ENCODE measurements at places on chromosomes 11 and 22. TPM values are rescaled to one million over a fixed set of nuclear protein-coding genes. Genes with fewer than 3 reads are reported as not detected.

- no peak for DNase-seq
These were observed 2.8 kb downstream of the HRAS start for GRCh38 chr11:532527-532985.

The LGALS1 gene
- polyA plus RNA-seq: 396 TPM

- DNase-seq: no peak
These were observed 4.5 kb downstream of the WNT11 start for GRCh38 chr11:76201672-76202412.

DNA sequence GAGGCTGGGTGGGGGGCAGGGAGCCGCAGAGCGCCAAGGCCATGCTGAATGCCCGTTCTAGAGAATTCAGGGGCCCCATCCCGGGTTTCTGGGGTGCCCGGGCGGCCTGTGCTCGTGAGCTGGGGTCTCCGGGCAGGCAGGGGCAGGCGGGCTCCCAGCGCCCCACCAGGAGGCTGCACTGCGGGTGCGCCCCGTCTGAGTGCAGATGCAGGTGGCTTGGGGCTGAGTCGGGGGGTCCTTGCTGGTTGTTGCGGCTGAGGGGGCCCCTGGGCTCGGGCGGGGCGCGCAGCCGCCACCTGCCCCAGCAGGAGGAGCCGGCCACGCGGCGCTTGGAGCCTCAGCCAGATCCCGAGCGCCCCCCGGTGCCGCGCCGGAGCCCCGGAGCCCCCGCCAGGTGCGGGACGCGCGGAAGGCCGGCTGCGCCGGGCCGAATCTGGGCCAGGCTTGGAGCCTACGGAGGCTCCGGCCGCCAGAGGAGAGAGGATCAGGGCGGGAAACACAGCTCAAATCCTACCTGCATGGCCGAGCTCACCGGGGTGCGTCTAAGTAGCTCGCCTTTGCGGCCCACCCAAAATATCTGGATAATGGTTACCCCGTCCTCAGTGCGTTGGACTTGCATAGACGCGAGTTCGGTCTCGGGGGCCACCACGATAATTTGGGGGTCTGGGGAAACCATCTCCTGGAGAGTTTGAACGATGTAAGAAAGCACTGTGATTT, 590 bp upstream of the IGF2 start:
- DNase-seq: no peak

- DNase-seq: no peak
These were observed 148.2 kb downstream of the MAML2 start for GRCh38 chr11:96194581-96195374.

The TIMM10B gene
- 39.3 TPM for polyA plus RNA-seq

DNA sequence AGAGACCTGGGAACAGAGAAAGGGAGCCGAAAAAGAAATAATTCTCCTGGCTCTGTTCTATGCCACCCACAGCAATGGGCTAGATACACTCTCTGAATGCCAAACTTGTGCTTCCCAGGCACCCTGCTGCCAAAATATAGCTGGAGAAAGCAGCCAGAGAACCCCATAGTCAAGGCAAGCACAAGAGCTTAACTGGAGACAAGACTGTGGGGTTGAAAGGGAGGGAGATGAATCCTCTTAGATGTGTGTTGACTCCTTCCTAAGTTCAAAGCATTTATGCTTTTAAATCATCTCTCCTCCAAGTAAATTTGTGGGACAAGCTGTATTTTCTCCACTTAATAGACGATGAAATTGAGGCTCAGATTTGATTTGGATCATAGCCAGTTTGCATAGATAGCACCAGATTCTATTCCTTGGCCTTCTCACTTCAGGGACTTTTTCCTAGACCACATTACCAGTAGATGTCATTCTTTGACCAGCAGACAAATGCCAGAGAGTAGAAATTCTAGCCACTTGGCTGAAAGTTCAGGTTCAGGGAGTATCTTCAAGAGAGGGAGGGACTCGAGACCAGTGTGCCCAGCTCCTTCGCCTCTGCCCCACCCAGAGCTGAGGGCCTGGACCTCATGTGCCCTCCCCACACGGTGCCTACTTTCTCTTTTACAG, 16.5 kb upstream of the ETS1 start:
- DNase-seq: no peak

The LARGE2 gene
- 26.0 TPM for polyA plus RNA-seq

DNA sequence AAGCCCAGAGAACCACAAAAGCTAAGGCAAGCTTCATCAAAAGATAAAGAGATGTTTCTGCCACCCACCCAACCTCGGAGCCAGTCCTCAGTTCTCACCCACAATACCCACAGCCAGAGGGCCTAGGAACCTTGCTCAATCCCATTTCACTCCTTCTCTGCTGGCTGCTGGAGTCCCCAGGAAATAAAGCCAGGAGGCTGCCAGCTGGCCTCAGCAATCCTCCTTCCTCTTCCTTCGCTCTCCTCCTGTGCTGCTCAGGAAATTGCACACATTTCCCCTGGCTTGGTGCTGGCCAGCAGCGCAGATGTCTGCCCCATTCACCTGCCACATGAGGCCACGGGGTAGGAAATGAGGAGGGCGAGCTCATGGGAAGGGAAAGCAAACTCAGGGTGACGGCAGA, 91.8 kb upstream of the LDLRAD3 start:
- DNase-seq: no peak

DNA sequence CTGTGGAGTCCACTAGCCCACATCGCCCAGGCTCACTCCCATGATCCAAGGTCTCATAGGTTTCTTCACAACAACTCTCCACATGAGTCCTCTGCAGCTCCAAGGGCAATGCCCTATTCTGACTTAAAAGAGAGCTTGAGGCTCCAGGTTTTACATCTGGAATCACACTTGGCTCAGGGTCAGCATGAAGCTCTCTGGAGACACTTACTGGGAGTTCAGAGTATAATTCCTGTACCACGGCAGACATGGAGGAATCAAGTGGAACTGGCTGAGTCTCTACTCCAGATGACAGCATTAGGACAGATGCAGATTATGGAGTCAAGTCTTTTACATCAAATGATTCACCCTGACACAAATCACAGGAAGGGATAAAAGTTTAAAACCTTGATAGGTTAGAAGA, 11.4 kb downstream of the PRR14L start:
- DNase-seq: no peak

Data from left renal pelvis (tissue), 4 donors.